T1000 (cell line): ENCODE measurements at places on chromosomes 2 and 18.

DNA sequence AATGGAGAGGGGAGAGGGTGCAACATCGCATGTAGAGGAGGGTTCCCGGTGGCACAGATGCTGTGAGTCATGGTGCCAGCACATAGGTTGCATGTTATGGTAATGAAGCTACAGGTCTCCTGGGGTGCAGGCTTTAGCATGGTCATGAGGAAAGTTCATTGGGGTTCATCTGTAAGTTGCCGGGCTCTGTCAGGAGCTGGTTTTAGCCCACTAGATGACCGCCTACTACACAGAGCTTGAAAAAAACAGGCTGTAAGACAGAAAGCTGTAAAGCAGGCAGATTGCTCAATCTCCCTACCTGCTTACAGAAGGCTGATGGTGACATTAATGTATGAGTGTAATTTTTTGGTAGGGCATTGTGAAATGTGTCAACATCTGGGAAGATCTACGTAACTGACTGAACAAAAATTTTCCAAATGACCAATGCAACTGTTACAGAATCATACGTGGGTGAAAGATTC is 23.9 kb downstream of the DYSF start:
- DNase-seq: no peak

GRCh38 chr2:218959761-218960308 is 369 bp downstream of the CDK5R2 start:
- no peak for DNase-seq

GRCh38 chr2:150041722-150042425 is 445.6 kb downstream of the RND3 start:
- DNase-seq: no peak

- no peak for DNase-seq
Measured at GRCh38 chr2:214742119-214742518, 67.4 kb downstream of the BARD1 start.

GRCh38 chr2:41540272-41540998 is 507.4 kb upstream of the PKDCC start:
- no peak for DNase-seq

DNA sequence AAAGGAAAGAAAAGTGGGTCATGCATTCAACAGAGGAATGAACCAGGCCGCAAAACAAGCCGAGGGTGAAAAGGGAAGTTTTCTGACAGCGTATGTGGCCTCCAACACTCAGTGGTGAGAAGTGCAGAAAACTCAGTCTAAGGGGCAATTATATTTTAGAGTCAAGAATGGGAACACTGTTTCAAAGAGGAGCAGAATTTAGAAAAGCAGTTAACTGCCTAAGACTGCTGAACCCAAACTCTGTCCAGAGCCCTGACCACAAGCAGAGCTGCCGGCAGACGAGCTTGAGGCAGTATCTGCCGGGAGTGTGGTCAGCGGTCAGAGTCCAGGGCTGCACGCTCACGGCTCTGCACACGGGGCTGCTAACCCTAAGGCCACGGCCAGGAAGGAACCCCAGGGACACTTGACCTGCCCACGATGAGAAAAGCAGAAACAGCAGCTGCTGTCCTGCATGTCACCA is 347.0 kb upstream of the ID2 start:
- no peak for DNase-seq

- DNase-seq: no peak
Measured at GRCh38 chr18:41395695-41396094, 559.3 kb upstream of the PIK3C3 start.

DNA sequence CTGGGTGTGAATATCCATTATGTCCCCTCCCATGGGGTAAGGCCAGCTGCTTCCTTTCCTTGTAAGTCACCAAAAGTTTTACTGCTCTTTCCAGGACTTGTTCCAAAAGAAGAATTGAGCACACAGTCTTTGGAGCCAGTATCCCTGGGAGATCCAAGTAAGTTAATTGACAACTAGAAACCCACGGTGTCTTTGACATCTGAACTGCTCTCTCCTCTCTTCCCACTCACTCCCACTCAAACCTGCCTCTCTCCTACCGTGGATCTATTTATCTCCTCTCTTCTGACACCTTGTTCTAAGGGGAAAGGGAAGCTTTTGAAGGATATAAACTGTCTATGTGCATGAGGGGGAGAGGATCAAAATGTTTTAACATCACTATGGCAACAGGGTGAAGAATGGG is 86.7 kb downstream of the VIT start:
- DNase-seq: no peak

DNA sequence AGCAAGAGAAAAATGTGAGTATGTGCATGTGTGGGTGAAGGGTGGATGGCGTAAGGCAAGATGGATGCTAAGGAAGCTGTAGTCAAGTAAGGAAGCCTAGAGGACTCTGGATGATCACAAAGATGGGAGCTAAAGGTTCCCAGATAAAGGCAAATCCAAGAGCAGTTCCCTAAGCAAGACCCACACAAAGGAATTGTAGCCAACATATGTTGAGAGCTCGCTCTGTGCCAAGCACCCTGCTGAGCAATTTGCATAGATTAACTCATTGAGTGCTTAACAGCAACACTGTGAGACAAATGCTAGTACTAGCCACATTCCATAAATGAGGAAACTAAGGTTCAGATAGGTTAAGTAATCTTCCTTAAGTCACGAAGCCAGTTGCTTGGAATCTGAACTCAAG is 132.6 kb downstream of the C1D start:
- no peak for DNase-seq

GRCh38 chr2:234305846-234306245 is 191.0 kb downstream of the ARL4C start:
- DNase-seq: no peak

DNA sequence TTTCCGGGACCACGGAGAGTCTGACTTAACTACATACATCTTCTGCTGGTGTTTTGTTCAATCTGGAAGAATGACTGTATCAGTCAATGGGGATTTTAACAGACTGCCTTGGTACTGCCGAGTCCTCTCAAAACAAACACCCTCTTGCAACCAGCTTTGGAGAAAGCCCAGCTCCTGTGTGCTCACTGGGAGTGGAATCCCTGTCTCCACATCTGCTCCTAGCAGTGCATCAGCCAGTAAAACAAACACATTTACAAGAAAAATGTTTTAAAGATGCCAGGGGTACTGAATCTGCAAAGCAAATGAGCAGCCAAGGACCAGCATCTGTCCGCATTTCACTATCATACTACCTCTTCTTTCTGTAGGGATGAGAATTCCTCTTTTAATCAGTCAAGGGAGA is 23.1 kb downstream of the ICOS start:
- DNase-seq: no peak

DNA sequence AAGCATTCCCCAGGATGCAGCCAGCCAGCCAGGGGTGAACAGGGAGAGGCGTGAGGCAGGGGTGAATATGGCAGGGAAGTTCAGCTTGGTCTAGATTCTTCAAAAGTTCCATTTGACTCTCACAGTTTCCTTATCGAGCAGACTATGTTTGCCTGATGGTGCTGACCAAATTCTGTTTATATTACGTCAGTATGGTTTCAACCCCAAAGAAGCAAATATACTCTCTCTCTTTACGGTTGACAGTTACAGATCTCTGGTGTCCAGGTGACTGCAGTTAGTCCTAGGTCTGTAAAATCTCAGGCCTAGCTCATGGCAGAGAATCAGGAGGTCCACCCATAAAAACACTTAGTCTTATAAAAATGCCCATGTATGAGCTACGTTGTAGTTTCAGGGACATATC is 38.3 kb upstream of the DNMT3A start:
- no peak for DNase-seq

GRCh38 chr2:100718065-100718629 is 101.8 kb upstream of the NPAS2 start:
- no peak for DNase-seq

- no peak for DNase-seq
Measured at GRCh38 chr2:122681626-122682025, 926.2 kb downstream of the TSN start.

- no peak for DNase-seq
Measured at GRCh38 chr2:195313962-195314361, 343.1 kb upstream of the SLC39A10 start.

GRCh38 chr2:104938231-104938941 is 84.5 kb downstream of the POU3F3 start:
- DNase-seq: no peak

GRCh38 chr2:209721497-209721896 is 50.1 kb upstream of the UNC80 start:
- DNase-seq: no peak

- no peak for DNase-seq
Measured at GRCh38 chr18:6509832-6510231, 95.1 kb upstream of the L3MBTL4 start.

DNA sequence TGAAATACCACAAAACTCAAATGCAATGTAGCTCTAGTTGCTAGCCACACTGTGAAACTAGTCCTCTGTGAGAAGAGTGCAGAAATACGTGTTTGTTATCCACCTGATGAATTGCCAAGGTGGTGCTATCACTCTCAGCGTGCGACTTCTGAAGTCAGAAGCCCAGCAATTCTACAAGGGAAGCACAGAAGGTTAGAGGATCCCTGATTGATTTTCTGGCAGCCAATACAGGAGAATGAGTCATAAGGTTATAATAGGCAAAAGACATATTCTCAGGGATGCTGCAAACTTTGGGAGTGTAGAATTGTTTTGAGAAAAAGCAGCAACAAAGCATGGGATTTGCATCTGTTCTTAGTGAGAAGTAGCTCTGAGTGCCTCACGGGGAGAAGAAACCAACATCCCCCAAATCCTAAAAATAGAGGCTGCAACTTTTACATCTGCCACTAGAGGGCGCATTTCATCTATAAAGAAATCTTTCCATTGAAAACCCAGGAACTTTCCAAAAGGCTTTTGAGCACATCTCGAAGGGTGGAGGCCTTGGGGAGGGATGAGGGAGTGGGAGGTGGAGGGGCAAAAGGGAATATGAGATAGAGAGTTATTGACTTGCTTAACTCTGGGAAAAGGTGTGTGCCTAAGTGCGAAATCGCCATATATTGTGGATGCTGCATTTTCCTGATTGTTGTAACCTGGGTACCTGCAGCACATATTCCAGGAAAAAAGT is 78.0 kb downstream of the TMEM182 start:
- no peak for DNase-seq

DNA sequence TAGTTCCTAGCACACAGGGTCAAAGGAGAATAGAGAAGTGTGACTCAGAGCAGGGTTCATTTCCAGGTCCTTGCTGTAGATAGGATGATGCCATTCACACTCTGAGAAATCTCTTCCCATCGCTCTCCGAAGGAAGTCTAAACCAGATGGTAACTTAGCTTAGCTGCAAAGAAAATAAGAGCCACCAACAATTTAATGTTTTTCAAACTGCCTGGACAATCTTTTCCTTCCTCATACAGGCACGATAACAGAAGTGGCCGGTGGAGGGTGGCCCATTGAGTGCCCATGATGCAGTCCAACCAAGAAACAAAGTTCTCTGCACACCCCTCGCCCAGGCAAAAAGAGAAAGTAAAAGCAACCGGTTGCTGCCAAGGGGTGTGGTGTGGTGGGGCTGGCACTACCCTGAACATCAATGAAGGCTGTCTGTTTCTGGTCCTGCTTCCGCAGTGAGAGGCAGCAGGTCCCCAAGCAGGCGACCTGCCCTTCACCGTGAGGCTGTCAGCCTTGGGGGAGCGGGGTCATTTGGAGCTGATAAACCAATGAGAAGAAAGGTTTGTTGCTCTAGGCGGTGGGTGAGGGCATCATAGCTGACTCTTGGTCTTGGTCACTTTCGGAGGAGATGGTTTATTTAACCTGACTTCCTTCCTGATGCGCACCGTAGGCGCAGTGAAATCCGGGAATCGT is 105.6 kb upstream of the CD302 start:
- DNase-seq: no peak

DNA sequence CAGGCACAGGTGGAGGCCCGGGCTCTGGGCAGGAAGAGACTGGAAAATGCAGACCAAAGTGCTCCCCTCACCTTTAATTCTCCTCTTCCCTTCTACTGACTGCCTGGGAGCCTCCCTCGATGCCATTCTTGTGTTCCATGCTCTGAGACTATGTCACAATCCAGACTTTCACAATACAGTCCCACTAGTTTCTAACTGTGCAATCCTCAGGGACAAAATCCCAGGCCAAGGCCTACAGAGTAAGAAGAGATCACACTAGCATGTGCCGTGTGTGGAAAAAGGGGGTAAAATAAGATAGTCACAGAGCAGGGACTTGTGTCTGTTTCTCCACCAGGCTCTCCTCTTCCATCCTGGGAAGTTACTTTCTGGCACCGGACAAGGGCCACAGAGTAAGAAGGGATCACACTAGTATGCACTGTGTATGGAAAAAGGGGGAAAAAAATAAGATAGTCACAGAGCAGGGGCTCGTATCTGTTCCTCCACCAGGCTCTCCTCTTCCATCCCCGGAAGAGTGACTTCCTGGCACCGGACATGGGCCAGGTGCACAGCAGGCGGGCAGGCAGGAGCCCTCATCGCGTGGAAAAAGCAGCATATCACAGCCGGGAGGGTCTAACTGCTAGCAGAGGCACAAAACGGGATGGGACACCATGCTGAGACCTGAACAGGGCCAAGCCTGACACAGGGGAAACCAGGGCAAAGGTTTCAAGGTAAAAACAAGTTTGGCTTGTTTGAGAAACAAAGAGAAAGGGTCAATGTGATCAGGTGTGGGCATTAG is 9.6 kb downstream of the CYB5A start:
- DNase-seq: no peak

DNA sequence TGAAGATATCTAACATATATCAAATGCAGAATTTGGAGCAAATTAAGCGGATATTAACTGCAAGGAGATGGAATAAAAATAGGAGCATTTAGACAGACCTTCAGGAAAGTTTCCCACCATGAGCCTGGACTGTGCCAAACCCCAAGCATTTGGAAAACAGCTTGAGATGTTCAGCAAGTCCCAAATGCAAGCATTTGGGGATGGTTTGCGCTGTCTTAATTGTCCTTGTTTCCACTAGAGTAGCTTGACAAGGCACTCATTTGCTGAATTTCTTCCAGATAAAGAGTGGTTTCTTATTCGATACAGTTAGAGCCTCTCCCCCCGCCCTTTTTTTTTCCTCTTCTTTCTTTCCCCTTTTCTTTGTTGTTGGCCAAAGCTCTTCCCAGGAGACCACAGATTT is 77.1 kb upstream of the CDC42EP3 start:
- DNase-seq: no peak

DNA sequence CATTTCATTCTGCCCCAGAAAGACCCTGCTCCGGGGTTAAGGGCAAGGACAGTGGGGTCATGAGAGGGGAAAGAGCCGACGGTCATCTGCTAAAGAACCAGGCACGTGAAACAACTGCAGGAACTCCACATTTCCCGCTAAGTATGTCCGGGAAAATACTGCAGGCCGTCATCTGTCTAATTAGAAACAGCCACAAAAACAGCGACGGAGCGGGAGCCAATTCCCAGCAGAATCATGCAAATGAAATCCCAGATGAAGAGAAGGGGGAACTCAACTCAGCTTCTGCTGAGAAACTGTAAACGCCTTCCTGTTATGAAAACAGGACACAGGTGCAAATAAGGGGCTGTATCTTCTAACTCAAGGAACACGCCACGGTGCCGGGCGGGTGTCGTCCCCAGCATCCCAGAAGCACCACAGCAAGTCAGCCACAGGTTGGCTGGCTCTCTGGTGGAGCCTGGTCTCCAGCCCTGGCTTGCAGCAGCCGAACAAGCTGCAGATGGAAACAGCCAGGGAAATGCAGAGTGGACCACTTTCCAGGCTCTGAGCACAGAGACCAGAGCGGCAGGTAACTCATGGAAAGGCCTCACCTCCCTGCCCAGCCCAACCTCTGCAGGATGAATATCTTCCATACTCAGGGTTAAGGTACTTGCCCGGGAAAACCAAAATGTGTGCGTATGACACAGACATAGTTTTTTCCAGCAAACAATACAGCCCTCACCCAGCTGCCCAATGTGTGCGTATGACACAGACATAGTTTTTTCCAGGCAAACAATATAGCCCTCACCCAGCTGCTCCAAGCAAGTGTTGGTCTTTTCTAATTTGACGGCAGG is 28.9 kb downstream of the PXDN start:
- DNase-seq: no peak
